ENCODE measurements at places on chromosomes 7 and 10.
A peak's percentile ranks its signal among the peaks of the same experiment; 100 is the strongest.

GRCh38 chr10:103597003-103597402, 103.5 kb downstream of the NEURL1 start:
- DNase-seq, result no peak

DNA sequence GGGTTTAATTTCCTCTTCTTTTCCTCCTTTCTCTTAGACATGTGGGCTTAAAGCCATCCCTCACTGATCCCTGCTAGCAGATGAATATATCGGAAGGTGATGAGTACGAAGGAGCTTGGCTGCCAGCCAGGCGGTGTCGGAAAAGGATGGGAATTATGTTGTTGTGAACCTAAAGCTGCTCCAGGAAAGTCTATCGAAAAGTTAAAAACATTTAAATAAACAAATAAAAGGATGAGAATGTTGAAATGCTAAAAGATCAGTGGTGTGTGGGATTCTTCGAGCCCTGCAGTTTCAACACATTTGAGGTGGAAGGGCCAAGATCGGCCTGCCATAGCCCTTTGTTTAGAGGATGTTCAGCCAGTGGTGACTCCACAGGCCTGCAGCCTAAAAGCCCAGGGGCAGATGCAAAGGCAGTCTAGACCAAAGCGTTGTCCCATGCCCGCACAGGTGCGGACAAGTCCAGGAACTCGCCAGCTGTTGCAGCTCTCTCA, 107.9 kb downstream of the JCAD start:
- DNase-seq, result peak; percentile 52

GRCh38 chr7:133846203-133846945, 280.8 kb upstream of the LRGUK start:
- DNase-seq, result no peak

- DNase-seq, result no peak
Measured at GRCh38 chr7:88586890-88587289, 172.6 kb upstream of the ZNF804B start.

DNA sequence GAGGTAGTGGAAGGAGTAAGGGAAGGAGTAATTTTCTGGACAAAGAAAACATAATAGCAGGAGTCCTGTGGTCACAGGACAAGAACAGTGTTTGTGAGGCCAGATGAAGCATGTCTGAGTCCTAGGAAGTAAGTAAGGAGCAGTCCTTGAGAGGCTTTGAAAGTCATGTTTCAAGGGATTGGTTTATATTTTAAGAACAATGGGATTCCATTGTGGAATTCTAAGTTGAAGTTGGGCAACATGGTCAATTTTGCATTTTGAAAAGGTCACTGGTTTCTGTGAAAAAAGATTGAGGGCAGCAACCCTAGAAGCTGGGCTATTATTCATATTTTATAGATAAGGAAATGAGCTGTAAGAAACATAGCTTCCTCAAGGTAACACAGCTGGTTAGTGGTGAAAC, 10.8 kb upstream of the SLC25A28 start:
- no peak for DNase-seq

- DNase-seq, result no peak
Measured at GRCh38 chr7:16816824-16817223, 12.0 kb upstream of the AGR2 start.

DNA sequence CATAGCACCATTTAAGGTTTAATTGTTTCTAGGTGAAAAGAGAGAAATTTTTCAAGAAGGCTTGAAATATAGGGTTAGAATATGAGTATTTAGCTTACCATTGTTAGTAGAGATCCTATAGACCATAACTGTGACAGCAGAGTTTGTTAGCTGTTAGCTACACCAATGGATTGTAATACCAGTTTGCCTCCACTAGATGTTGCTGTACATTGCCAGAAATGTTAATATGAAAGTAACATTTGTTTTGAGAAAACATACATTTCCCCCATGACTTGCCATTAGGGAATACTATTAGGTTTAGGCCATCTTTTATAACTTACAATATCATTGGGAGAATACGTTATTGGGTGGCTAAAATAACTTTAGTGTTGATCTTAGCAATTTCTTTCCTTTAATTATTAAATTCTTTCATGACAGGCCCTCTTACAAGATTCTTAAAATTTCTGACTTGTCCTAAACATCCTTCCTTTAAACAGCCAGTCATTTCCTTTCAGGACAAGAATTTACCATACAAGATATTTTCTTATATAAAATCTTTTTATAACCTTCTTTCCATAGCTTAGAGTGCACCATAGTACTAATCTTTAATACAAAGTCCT, 39.5 kb downstream of the ZNF117 start:
- DNase-seq, result no peak

- DNase-seq, result no peak
Measured at GRCh38 chr7:1409555-1409954, 49.7 kb downstream of the MICALL2 start.

GRCh38 chr7:20164425-20165145, 52.6 kb downstream of the MACC1 start:
- no peak for DNase-seq

- no peak for DNase-seq
Measured at GRCh38 chr7:150400008-150400787, 21.1 kb downstream of the ZNF775 start.

- DNase-seq, result no peak
Measured at GRCh38 chr10:50044941-50045664, 22.7 kb upstream of the WASHC2A start.

- DNase-seq, result no peak
Measured at GRCh38 chr10:127117125-127117524, 79.3 kb downstream of the INSYN2A start.

GRCh38 chr7:117715784-117716445, 157.3 kb downstream of the CTTNBP2 start:
- DNase-seq, result peak; percentile 52

GRCh38 chr7:3201937-3202710, 98.9 kb upstream of the SDK1 start:
- DNase-seq, result peak; percentile 42

DNA sequence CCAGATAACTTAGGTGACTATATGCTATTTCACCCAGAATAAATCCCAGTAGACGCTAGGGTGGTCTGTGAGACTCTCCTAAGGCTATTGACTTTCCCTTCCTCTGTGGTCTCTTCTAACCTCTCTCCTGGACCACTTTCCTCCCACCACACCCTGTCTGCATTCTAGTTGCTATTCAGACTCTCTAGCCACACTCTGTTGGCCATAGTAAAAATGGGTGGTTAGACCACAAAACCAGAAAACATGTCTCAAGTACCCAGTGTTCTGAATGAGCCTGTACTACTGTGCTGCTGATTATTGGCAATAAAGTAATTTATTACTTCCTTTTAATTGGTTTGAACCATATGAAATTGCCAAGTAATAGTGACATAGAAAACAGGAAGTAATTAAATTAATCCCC, 240.8 kb downstream of the KIF20B start:
- DNase-seq, result no peak

DNA sequence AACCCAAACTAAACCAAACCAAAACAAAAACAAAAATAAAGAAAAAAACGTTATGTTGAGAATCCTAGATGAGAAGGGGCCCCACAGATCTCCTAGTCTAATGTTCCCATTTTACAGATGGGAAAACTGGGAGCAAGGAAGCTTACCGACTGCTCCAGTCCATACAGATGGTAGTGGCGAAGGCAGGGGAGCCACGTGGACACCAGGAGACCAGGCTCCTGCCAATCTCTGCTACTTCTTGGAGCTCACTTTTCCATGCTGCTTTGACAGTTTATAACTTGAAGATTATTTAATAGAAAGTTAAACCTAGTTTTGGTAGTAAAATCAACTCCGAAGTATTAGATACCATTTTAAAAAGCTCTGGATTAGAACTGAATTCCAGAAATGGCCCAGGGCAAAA, 62.0 kb downstream of the GATA3 start:
- no peak for DNase-seq

DNA sequence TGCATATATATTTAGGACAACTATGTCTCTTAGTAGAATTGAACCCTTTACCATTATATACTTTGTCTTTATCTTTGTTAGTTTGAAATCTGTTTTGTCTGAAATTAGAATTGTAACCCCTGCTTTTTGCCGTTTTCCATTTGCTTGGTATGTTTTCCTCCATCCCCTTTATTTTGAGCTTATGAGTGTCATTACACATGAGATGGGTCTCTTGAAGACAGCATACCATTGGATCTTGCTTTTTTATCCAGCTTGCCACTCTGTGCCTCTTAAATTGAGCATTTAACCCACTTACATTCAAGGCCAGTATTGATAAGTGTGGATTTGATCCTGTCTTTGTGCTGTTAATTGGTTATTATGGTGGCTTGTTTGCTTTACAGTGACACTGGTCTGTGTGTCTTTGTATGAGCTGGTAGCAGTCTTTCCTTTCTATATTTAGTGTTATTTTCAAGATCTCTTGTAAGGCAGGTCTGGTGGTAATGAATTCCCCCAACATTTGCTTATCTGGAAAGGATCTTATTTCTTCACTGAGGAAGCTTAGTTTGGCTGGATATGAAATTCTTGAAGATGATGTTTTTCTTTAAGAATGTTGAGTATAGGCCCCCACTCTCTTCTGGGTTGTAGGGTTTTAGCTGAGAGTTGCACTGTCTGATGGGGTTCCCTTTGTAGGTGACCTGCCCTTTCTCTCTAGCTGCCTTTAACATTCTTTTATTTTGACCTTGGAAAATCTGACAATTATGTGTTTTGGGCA, 149.5 kb downstream of the AHR start:
- no peak for DNase-seq

- DNase-seq, result no peak
Measured at GRCh38 chr7:127957886-127958285, 73.4 kb downstream of the LRRC4 start.

GRCh38 chr10:70418229-70418628, 14.3 kb downstream of the EIF4EBP2 start:
- DNase-seq, result no peak

DNA sequence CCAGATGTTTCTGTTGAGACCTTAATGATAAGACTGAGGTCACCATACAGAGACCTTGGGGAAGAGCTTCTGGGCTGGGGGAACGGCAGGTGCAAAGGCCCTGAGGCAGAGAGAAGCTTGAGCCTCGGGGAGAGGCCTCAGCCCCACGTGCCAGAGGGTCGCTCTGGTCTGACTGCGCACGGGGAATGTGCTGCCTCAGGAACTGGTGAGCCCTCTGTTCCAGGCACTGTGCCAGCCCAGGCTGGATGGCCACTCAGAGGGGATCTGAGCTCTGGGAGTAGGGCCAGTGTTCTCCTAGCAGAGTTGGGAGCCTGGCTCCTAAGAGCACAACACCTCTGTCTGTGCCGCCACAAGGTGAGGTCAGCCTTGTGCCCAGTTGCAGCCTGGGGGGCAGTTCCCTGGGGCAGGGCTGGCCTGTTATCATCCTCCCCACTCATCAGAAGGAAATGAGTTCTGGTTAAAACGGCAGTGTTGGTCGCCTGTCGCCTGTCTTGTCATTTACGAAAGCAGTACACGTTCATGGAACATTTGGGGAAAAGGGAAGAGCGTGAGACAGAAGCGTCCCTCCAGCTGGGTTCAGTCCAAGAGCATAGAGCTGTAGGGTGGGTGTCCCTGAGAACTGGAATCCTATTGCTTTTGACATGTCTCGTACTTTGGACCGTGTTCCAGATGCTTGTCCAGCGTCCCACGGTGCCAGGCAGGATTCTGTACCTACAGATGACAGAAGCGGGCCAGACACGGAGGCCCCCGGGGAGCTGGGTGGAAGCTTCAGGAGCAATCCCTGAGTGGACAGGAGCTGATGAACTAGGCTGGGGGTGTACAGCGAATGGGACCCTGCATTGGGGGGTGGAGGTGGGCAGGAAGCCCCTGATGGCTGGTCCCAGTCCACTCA, 4.3 kb downstream of the TTYH3 start:
- no peak for DNase-seq

- no peak for DNase-seq
Measured at GRCh38 chr10:45282061-45282460, 33.3 kb downstream of the OR13A1 start.

DNA sequence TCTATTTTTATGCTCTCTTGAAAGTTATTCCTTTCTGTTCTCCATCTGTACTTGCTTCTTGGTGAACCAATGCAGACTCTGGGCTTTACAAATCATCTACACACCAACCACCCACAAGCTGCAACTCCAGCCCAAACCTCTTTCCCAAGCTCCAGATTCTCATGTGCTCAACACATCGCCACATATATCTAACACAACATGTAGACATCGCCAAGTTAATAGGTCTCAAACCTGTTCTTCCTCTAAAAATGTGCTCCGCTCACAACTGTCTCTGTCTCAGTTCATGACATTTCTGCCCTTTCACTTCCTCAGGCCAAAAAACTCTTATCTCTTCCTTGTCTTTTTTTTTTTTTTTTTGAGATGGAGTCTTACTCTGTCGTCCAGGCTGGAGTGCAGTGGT, 95.7 kb upstream of the EEPD1 start:
- no peak for DNase-seq

GRCh38 chr7:25855854-25856782, 295.9 kb upstream of the NFE2L3 start:
- no peak for DNase-seq

GRCh38 chr10:29306688-29307087, 17.8 kb downstream of the LYZL1 start:
- DNase-seq, result no peak

DNA sequence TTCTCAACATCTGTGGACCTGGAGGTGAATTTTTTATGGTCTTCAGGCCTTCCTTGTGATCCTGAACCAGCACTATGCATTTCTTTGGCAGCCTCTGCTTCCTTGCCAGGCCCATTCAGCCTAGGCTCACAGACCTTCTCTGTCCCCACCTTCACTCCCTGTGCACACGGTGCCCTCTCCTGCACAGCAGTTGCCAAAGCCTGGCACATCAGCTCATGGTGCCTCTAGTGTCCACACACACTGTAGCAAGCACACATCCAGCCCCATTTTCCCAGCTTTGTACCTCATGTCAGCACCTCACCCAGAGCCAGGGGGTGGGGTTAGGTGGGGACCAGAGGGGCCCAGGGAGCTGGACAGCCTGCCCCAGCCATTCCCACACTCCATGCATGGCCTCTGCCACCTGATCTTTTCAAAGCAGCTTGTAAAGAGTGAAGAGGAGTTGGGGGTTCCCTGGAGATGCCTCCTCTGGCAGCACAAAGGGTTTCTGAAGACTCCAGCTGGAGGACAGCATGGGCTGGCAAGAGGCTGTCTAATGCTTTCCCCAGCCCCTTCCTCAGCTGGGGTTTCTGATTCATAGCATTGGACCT, 57.9 kb upstream of the TMEM72 start:
- DNase-seq, result no peak

DNA sequence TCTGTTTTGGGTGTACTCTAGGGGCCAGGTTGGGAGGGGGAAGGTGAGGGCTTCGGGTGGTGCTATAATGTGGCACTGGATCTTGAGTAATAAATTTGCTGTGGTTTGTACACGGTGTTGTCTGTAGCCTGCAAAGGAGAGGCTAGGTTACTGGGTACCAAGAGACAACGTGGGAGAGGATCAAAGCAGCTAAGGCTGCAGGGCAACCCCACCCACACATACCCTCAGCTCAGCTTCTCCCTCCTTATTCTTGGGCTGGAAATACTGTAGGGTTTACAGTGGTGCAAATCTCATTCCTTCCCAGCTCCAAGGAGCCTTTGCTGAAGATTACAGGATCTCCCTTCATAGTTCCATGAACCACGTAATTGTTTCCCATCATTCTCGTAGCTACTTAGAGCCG, 1.9 kb upstream of the FSCN3 start:
- DNase-seq, result no peak

DNA sequence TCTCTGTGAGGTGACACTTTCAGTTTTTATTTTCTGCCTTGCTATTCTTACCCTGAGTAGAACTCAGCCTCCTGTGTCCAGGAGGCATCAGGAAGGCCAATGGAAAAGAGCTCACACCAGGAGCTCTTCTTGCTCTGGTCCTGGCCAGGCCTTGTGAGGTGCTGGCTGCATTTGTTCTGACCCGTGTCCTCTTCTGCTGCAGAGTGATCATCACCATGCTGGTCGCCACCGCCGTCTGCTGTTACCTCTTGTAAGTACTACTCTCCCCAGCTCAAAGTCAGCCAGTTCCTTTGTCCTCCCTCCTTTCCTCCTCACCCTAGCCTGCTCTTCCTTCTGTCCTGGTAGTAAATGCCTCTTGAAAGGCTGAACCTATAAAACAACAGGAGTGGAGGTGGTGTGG, 1.6 kb downstream of the ATP6V0E2 start:
- no peak for DNase-seq
